Fibroblast of skin of right quadriceps (primary cell): ENCODE measurements at places on chromosomes 7 and 10.

- peak; percentile 87 for DNase-seq
Observed at GRCh38 chr7:44633254-44634186, 27.1 kb downstream of the OGDH start.

- no peak for DNase-seq
Observed at GRCh38 chr10:266974-267425, 131.7 kb downstream of the ZMYND11 start.

DNA sequence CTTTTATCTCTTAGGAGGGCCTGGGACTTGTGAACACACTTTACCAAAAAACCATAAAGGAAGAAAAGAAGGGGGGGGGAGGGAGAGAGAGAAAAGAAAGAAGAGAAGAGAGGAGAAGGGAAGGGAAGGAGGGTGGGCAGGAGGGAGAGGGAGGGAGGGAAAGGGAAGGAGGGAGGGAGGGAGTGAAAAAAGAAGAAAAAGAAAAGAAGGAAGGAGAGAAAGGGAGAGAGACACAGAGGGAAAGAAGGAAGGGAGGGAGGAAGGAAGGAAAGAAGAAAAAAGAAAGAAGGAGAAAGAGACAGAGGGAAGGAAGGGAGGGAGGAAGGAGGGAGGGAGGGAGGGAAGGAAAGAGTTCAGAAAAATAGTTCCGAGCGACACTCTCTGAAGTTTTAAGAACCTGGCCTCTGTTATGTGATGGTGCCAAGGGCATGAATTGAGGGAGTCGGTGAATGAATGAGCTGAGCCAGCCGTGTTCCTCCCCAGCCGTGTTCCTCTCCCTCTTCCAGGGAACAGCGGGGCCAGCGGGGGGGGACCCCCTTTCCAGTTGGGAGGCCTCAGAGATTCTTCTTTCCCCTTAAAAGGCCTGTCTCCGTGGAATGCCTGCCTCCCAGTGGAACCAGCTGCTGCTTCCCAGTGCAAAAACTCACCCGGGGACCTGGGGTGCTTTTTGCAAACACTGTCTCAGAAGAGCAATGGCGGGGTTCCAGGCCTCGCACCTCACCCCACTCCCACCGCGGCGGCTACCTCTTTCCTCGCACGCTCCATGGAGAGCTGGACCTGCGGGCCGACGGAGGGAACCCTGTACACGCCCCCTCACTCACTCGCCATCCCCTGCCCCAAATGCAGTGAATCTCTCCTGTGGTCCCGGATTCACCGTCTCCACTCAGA is 84.1 kb downstream of the FOXL3 start:
- no peak for DNase-seq

- DNase-seq: no peak
Observed at GRCh38 chr7:1529383-1530116, 952 bp upstream of the MAFK start.

DNA sequence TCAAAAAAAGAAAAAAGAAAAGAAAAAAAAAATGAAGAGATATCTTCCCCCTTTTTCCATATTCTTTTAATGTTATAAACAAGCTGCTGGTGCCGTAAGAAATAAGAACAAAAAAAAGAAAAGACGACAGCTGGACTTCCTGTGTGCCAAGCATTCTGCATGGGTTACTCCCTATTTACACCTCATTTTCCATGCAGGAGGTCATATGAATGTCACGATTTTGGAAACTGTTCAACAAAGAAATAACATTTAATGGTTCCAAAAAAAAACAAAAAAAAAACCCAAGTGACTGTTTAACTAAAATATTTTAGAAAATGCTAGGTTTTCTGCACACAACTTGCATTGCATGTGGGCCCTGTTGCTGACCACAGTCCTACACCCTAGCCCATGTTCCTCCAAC is 159.3 kb downstream of the TNS3 start:
- no peak for DNase-seq

DNA sequence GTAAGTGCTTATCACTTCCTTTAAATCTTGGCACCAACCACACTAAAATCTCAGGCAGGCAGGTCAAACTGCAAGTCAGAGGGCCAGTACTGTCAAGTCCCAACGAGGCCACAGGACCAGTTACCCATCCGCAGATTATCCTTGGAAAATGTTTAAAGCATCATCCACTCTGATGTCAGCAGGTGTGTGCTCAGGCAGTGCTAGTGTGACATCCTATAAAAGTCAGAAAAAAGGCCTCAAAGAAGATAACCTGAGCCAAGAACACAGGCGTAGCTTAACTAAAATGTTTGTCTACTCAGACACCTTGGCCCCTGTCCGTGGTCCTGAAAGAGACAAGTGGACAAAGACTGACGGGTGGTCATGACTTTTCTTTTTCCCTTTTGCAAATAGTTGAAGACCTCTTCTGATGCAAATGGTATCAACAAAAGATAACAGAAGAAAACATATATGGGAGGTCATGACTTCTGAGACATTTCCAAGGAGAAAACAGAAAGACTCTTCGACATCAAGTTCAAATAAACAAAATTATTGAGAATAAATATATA is 309.3 kb downstream of the KCNMA1 start:
- DNase-seq: peak; percentile 49

- no peak for DNase-seq
Observed at GRCh38 chr10:128062331-128062880, 63.8 kb downstream of the MKI67 start.
